ENCODE measurements at places on chromosomes 16 and 17.

DNA sequence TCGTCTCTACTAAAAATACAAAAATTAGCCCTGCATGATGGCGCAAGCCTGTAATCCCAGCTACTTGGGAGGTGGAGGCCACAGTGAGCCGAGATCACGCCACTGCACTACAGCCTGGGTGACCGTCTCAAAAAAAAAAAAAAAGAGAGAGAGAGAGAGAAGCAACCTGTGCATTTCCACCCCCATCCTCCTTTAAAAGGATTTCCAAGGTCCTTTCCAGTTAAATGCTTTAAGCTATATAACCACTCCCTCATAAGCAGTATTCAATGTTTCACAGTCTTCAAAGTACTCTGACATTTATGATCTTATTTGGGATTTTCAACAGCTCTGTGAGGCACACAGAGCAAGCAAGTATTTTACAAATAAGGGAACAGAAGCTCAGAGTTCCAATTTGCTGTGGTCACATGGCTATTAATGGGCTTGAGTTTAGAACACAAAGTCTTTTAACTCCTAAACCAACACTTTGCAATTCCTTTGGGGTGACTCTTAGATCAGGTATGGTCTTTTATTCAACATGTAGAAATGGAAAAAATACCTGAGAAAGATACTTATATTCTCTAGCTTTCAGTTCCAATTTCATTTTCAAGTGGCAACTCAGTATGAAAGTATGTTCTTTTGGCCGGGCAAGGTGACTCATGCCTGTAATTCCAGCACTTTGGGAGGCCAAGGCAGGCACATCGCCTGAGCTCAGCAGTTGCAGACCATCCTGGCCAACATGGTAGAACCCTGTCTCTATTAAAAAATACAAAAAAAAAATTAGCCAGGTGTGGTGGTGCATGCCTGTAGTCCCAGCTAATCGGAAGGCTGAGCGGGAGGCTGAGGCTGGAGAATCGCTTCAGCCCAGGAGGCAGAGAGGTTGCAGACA lies 31.3 kb downstream of the SPOP start:
- peak; percentile 49 for DNase-seq

GRCh38 chr16:54174750-54175149 lies 111.8 kb downstream of the IRX3 start:
- DNase-seq = no peak

DNA sequence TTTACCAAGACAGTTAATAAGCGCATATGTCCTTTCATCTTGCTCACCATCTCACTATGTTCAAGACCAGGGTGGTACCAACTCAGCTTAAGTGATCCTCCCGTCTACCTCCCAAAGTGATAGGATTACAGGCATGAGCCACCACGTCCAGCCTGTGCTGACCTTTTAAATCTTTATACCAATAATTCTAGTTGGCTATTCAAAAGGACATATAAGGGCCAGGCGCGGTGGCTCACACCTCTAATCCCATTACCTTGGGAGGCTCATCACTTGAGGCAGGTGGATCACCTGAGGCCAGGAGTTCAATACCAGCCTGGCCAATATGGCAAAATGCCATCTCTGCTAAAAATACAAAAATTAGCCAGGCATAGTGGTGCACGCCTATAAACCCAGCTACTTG lies 2.4 kb downstream of the CEP95 start:
- no peak for DNase-seq

- no peak for DNase-seq
These were observed 24.5 kb downstream of the FBXO39 start for GRCh38 chr17:6800422-6801027.
